Stimulated activated CD4-positive, alpha-beta T cell treated with anti-CD3 and anti-CD28 coated beads, Interleukin-15, amount 100 ng/mL, for 1 hour (primary cell): ENCODE measurements at places on chromosomes 13 and 19.

GRCh38 chr19:54630782-54631181 lies 498 bp downstream of the LILRB1 start:
- no peak for DNase-seq

- DNase-seq: no peak
Measured at GRCh38 chr13:111115965-111116521, 933 bp downstream of the ARHGEF7 start.

DNA sequence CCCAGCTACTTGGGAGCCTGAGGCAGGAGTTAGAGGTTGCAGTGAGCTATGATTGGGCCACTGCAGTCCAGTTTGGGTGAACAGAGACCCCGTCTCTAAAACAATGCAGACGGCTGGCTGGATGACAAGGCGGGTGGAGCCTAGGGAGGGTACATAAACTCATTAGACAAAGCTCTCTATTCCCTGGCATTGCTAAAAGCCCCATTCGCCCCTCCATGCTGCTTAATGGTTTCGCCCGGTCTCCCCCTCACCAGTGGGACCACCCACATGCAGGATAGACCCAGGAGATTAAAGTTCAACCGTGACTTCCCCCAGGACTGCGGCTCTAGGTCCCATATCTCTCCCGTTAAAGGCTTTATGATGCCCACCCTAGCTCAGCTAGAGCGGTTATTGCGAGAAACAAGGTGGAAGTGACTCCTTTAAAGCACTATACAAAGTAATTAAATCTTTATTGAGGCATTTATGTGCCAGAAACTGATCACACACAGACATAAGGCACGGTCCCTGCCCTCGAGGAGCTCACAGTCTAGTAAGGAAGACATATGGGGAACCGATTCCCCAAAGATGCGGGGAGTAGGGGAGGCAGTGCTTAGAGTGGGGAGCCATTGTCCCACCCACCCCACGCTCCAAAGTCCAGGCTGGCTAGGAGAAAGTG lies 4.9 kb downstream of the LYPD3 start:
- no peak for DNase-seq

- DNase-seq: no peak
Measured at GRCh38 chr19:53981376-53981951, 10.0 kb upstream of the CACNG6 start.

DNA sequence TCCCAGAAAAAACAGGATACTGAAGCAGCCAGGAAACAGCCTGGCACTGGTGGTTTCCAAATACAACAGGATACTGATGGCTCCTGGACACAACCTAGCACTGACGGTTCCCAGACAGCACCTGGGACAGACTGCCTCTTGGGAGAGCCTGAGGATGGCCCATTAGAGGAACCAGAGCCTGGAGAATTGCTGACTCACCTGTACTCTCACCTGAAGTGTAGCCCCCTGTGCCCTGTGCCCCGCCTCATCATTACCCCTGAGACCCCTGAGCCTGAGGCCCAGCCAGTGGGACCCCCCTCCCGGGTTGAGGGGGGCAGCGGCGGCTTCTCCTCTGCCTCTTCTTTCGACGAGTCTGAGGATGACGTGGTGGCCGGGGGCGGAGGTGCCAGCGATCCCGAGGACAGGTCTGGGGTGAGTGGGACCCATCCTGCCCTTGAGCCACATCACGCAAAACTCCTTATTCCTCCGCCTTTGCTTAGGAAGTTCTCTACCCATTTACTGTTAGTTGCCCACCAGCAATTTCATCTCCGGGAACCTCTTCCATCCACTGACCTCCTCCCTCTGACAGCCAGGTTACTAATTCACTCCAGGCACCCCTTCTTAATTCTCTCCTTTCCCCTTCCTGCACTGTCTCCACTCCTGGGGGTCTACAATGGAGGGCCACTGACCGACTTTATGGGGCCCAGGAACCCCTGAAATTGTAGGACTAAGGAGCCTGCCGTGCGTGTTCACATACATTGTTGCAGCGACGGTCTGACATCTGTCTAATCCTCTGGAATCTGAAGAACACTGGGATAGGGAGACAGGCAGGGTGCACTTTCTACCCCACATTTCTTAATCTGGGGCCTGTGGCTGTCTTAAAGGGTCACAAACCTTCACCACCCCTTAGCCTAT lies 1.2 kb downstream of the ITPKC start:
- no peak for DNase-seq
